ENCODE measurements at places on chromosomes 2 and 18.

GRCh38 chr2:37851828-37852584, 73.1 kb upstream of the RMDN2 start:
- no peak for DNase-seq

GRCh38 chr2:232490221-232491138, 2.8 kb upstream of the ECEL1 start:
- DNase-seq, result no peak

DNA sequence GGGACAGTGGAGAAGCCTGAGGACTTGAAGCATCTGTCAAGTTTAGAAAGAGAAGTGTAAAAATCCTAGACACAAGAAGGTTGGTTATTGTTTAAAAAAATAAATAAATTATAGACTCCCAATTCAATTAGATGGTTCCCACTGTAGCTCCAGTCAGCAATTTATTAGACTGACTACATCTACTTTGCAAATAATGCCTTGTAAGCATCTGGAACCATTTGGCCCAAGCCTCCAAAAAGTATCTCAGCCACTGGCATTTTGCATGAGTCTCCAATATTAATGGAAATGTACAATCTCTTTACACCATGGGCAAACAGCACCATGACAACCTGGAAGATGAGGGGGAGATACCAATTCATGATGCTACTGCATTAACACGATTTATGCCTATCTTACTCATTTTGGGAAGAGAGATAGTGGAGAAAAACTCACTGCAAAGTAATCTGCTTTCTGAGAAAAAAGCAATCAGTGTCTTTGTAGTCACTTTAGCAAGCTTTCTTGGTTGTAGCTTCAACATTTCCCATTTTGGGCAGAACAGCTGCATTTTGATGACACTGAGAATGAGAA, 2.8 kb downstream of the NYAP2 start:
- no peak for DNase-seq

DNA sequence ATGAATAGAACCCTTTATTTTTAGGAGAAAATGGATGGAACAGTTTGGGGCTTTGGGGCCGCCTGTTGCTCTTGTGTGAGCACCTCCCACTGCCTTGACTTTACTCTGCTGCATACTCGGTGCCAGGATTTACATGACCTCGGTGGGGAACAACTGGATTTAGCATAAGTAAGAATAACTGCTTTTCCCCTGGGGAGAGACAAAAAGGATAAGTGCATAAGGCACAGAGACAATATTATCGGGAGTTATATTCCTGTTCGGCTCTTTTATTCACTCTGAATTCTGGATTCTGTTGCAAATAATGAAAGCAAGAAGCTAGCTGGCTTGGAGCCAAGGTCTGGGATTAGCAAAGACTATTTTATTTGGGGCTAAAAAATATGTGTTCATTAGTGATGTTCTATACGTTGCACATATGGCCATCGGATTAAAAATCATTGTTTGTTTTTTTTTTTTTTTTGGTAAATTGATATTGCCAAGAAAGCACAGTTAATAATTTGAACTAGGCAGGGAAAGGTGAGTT, 69.8 kb downstream of the CYBRD1 start:
- DNase-seq, result no peak
